ENCODE measurements at places on chromosomes 5 and 9. TPM values are rescaled to one million over a fixed set of nuclear protein-coding genes. Genes with fewer than 3 reads are reported as not detected.

LCN1 gene
- total RNA-seq = not detected

CLK4 gene
- total RNA-seq = 13.8 TPM

RMND5B gene
- total RNA-seq = 50.1 TPM

ARHGEF37 gene
- total RNA-seq = 11.9 TPM

NACC2 gene
- total RNA-seq = 20.3 TPM

GMCL2 gene
- not detected for total RNA-seq

PCDHGA6 gene
- total RNA-seq = 1.5 TPM

ZNF366 gene
- 0.45 TPM for total RNA-seq

LCN15 gene
- not detected for total RNA-seq

SPAG8 gene
- 0.58 TPM for total RNA-seq

FOXD4L3 gene
- total RNA-seq = not detected

KIAA0825 gene
- total RNA-seq = 1.5 TPM

RMRP gene
- 26,785 TPM for total RNA-seq

DNA sequence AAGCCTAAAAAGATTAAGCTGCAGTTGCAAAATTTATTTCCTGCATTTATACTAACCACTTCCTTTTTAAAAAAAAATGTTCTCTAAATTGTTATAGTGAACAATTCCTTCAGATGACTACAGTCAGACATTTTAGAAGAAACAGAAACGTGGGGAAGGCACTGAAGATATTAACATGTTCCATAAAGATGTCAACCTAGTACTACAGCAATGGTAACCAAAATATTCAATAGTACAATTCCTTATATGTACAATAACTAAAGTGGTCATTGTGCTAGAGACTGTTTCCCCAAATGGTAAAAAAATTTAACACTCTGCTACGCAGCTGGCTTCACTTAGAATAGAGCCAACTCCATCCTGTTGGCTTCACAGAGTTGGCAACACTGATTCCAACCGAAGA, 97.7 kb downstream of the FNBP1 start:
- DNase-seq = no peak

- no peak for DNase-seq
These were observed 127.2 kb downstream of the MRPL36 start for GRCh38 chr5:1672396-1672795.

DNA sequence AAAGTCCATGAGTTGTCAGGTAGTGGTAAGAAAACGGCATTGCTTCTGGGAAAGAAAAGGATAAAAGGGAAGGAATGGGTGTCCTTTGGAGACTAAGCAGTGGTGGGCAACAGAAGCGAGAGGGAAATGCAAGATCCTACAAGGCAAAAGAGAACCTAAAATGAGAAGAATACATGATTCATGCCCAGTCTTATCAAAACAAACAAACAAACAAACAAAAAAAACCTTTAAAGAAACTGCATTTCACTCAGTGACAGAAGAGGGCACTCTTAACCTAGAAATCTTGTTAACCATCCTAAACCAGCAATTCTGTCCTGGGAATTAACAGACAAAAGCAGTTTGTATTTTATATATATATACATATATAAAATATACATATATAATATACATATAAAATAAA, 88.5 kb downstream of the SUSD1 start:
- no peak for DNase-seq

DNA sequence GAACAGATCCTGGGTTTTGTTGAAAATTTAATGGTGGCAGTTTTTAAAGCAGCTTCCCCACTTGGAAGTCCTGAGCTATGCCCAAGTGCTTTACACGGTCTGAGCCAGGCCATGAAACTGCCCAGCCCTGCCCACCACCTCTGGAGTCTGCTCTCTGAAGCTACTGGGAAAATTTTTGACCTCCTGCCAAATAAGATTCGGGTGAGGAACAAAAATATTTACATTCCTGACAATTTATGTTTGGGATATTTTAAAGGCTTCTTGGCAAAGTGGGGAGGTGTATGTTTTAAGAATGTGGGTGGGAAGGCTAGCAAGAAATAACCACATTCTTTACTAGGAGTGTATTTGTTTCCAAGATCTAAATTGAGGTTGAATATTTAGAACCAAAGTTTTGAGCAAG, 50.0 kb downstream of the HACD4 start:
- DNase-seq = no peak

GRCh38 chr9:116555119-116555518, 132.0 kb upstream of the TRIM32 start:
- no peak for DNase-seq

DNA sequence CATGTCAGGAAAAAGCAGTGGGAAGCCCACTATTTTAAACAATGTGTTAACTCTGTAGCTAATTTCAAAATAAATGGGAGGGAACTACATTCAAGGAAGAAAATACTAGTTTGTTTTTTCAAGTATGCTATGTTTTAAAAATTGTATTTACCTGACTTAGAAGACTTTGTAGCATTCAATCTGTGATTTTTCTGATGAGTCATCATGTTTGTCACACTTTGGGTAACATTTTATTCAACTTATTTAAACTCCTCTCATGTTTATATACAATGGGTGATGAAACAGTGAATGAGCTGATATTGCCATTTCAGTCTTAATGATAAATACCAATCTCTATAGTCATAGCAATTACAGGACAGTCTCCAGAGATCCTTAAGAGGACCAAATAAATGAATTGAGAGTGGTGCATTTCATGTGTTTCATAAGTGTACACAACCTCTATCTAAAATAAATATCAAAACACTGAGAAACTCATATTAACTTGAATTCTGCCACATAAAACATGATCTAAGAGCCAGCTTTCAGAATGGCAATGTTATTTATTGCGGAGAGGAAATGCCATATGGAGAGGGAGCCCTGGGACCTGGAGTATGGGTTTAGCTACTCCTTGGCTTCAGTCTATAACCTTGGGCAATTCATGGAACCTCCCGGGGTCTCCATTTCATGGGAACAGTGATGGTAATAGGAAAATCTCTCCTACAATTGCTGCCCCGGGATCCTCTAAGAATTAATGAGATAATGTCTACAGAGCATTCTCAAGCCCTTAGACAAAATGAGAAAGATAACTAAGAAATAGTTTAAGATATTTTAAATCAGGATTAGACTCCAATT, 913.9 kb downstream of the TLE4 start:
- no peak for DNase-seq

GRCh38 chr9:90969021-90969675, 167.5 kb downstream of the SYK start:
- no peak for DNase-seq

GRCh38 chr5:2697446-2698200, 53.9 kb downstream of the IRX2 start:
- no peak for DNase-seq

DNA sequence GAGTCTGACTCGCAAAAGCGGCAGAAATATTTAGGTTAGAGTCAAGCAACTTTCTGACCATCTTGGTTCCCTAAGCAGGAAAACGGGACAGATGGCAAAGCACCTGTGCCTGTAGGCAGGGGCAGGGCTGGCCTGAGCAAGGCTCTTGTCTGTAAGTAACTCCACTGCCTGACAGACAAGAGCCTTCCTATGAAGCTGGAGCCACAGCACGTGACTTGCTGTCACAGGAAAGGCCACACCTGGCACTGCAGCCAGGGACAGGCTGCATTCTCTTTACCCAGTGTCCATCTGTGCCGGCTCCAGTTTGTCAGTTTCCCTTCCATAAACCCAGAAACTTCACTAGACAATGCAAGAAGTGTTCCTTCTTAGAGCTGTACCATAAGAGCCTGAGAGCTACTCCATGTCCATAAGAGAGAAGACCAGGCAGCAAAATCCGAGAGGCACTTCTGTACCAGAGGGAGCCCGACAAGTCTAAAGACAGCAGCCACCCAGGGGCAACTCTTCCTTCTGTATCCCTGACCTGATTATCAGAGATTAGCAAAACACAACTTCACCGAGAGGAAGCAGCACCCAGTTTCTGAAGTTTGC, 78.1 kb downstream of the GPR21 start:
- no peak for DNase-seq

GRCh38 chr9:69253057-69253456, 72.0 kb upstream of the ENTREP1 start:
- DNase-seq = no peak

DNA sequence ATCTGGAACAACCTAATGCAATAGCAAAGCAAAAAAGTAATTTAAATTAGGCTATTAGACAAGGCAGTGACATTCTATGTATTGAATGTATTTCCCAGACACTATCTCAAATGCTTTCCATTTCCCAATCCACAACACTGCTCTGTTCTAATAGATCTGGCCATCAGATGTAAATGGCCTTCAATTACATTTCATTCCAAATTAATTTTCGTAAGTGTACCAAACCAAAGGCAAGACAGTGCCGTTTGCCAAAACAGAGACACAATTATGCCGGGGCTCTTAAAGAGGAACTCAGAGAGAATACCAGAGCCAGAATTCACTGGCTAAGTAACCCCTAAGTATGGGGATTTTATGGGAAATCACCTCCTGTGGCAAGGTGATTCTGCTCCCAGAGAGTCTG, 63.1 kb downstream of the GNAQ start:
- no peak for DNase-seq

DNA sequence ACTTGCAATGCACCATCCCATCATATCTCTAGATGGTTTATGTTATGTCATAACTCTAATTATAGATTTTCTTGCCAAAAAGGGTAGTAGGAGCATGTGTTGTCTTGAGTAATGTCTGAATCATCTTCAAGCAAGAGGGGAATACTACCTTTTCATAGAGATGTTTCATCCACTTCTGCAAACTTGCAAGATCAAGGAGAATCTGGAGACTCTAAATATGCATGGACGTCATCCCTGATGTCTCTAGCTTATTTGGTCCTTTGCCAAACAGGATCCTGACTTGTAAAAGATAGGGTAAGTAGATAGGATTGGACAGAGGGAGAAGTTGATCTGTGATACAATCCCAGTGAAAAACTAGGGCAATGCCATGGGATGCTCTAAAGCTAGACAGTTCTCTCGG, 246.5 kb downstream of the DMRTA1 start:
- DNase-seq = no peak

- no peak for DNase-seq
These were observed 218.8 kb downstream of the PDE4D start for GRCh38 chr5:59674763-59675162.

- DNase-seq = no peak
These were observed 2.9 kb downstream of the TLN1 start for GRCh38 chr9:35729101-35729500.

DNA sequence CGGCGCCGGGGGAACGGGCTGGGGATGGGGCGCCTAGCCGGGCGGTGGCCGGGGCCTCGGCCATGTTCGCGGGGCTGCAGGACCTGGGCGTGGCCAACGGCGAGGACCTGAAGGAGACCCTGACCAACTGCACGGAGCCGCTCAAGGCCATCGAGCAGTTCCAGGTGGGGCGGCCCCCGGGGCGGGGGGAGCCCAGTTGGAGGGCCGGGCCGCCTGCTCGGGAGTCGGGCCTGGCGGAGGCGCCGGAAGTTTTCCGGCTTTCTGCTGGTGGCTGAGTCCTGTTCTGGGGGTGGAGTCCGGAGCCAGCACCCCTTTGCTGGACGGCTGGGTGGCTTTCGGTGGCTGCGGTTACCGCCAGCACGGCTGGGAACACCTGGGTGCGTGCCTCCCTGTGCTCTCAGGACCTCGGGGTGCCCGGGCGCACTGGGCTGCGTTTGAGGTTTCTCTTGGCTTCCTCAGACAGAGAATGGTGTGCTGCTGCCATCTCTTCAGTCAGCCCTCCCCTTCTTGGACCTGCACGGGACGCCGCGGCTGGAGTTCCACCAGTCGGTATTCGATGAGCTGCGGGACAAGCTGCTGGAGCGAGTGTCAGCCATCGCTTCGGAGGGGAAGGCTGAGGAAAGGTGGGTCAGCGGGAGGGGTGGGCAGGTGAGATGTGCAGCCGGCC, 454 bp downstream of the NELFB start:
- peak; percentile 65 for DNase-seq

- no peak for DNase-seq
These were observed 633.6 kb downstream of the BNC2 start for GRCh38 chr9:16236882-16237281.

GRCh38 chr5:172534229-172535107, 80.1 kb upstream of the SH3PXD2B start:
- DNase-seq = peak; percentile 50

DNA sequence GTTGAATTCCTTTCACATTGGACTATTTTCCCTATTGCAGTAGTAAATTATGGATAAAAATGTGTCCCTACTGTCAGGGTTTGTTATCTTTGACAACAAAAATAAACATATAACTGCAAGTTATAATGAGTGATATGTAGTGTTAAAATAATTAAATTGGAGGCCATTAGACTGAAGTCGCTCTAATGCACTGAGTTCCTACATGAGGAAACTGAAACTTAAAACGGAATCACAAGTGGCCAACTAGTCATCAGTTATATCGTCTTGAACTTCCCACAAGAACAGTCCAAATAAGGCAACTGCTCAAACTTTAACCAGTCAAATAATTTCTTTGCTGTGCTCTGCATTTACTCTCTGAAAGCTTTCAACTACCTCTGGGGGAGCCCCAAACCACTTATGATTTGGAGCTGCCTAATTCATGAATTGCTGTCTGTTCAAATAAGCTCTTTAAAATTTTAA, 2.1 kb upstream of the IFT74 start:
- no peak for DNase-seq

DNA sequence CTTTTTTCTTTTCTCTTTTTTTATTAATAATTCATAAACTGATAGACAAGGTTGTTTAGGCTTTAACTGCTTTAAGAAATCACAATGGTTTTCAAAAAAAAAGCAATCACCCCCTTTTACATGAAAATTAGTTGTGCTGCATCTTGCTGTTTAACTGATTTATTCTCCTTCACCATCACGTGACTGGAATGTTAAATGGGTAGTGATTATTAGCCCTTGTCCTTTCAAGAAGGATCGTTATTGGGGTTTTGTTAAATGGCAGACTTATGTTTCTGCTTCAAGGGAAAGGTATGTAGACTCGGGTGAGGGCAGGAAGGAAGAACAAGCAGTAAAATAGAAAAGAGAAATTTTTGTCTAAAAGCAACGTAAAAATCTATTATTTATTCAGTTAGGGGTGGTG, 175.6 kb upstream of the TLE4 start:
- no peak for DNase-seq

- no peak for DNase-seq
These were observed 31.8 kb downstream of the HMCN2 start for GRCh38 chr9:130297371-130297770.

GRCh38 chr5:143826951-143827444, 15.0 kb downstream of the HMHB1 start:
- no peak for DNase-seq

GRCh38 chr5:173236531-173237142, 1.6 kb upstream of the NKX2-5 start:
- DNase-seq = no peak

Measured in colonic mucosa (tissue), 4 donors.